ENCODE measurements at places on chromosomes 12 and 14. TPM values are rescaled to one million over a fixed set of nuclear protein-coding genes. Genes with fewer than 3 reads are reported as not detected.

The VDR gene
- polyA plus RNA-seq = not detected

The MMP19 gene
- polyA plus RNA-seq = not detected

The PGF gene
- polyA plus RNA-seq = not detected

DNA sequence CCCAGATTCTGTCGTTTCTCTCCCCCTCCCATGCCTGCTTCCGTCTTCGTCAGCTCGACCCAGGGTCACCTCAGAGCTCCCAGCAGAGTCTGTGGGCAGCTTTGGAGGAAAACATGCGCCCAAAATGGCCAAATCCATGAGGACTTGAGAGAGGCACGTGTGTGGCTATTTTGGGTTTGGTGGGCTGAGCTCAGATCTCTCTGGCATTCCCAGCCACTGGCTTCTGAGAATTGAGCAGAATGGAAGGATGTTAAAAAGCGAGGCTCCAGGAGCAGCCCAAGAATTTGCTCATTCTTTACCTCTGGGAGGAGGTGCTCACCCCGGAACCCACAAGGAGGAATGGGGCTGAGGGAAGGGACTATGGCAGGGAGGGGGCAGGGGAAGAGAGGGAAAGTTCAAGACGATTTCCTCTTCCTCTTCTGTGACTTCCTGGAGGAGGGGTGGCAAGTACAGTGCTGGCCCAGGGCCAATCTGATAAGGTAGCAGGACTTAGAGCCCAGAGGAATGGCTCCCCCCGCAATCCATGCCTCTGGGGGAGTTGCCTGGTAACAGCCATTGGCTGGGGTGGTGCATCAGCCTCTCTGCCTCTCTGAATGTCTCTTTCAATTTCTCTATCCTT lies 20.1 kb downstream of the TSPAN9 start:
- no peak for DNase-seq

DNA sequence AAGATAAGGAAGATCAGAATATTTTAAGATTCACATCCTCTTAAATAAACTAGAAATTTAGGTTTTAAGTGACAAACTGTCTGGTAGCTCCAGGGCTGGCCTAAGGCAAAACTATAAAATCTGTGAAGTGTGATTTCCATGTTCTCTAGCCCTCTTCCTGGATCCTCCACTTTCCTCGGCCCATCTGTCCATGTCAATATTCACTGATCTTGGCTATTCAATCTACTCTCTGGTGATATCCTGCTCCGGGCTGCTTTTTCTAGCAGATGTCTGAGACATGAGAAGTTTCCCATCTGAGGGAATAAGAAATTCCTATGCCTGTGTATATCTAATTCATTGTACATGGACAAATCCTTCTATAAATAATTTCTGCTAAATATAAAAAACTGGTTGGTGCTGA lies 500.4 kb downstream of the GALC start:
- no peak for DNase-seq

DNA sequence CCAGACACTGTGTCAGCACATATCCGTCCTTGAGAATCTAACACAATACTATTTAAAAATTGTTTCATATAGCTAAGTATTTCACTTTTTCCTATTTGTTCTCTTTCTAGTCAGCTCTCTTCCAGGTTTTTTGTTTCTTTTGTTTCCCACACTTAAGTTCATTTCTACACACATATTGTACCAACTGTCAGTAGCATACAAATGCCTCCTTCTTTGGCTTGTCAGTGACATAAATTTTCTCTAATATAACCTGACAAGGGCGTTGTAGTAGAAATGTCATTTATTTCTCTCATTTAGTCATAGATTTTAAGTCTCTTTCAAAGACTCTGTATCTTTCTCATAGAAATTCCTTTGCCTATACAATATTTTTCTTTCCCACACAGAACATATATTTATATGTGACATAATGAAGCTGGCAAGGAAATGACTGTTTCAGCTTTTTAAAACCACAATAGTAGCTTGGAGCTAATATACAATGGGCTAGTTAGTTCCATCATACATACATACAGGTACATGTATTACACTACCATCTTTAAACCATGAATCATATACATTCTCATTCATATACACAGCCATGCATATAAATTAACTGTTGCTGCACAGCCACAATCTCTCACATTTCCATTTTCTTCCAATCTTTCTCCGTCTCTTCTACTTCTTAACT lies 42.3 kb upstream of the EPS8 start:
- DNase-seq = no peak

DNA sequence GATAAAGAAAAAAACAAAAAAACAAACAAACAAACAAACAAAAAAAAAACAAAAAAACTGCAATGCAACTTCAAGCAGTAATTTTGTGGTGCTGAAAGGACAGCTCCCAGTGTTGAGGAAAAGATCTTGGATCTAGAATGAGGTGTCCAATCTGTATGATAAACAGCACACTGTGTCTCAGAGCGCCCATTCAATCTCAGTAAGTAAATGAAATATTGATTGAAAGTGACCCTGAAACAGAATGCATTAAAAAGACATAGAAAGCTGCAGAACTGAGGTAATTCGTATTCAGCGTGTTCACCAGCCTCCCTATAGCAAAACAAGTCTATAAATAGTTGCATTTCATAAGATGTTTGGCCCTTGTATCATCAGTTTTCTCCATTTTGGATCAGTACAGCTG lies 153.0 kb downstream of the NOVA1 start:
- no peak for DNase-seq

DNA sequence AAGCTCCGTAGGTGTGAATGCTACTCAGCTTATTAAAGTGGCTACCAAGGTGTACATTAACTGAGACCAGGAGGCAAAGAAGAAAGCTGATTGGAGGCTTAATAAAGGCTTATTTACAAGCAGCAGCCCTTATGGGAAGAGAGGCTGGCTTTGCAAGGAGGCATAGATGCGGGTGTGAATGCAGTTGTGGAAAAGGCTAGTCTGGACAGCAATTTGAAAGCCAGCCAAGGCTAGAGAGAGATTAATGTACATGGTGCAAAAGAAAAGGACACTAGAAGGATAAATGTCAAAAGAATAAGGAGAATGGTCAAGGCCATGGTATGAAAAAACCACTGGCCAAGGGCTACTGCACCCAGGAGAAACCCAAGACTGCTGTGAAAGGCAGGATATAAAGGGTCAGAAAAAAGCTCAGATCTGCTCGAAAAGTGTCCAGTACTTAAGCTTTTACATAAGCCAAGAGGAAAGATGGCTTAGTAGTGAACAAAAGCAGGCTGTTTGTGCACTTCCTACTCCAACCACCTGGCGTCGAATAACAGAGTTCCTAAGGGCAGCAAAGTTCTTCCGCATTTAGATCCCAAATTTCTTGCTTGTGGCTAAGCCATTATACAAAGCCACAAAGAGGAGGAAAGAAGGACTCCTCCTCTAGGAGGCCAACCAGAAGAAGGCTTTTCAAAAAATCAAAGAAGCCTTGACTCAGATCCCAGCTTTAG lies 24.0 kb downstream of the KLRK1 start:
- DNase-seq = no peak

The NFKBIA gene
- 198 TPM for polyA plus RNA-seq

DNA sequence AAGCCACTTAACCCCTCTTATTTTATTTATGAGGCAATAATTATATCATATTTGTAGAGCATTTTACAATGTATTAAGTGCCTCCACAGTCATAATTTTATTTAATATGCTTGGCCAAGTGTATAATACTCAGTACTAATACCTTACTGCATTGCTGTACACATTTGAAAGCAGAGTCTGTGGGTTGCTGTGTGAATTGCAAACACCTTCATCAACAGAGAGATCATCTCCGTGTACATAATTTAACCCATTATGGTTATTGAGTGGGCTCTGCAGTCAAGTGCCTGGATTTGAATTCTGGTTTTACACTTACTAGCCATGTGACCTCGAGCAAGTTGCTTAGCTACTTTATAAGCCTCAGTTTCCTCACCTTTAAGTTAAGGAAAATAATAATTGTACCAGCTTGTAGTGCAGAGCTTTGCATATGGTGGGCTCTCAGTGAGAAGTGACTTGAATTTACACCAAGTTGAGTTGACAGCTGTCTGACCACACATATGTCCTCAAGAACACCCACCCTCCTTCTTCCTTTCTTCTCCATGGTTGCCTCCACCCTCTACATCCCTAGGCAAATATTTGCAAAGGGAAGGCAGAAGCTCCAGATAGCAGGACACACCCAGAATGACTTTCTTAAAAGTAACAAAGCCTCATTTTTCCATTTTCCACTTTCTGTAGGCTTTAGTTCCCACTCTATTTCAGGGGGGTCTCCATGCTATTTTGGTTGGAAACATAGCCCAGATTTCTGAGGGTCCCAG lies 12.3 kb downstream of the CRACR2A start:
- no peak for DNase-seq

- no peak for DNase-seq
Measured at GRCh38 chr12:29682088-29682487, 101.7 kb downstream of the TMTC1 start.

- DNase-seq = no peak
Measured at GRCh38 chr14:32078023-32078857, 1.1 kb downstream of the ARHGAP5 start.

DNA sequence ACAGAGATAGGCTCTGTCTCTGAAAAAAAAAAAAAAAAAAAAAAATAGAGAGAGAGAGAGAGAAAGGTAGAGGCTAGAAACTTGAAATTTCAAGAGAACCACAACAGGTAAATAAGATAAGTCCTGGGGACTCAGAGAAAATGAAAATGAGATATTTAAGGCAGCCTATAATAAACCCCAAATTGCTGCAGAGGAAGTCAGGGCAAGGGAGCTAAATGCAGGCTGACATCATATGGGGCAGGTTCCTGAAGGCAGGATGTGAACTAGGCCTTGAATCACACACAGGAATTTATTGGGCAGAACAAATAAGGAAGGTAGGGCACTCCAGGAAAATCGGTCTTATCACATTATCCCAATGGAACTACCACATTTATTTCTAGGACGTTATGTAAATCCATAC lies 54.9 kb upstream of the NUDT4 start:
- DNase-seq = no peak

GRCh38 chr12:112017041-112017440 lies 3.8 kb downstream of the ERP29 start:
- DNase-seq = no peak

DNA sequence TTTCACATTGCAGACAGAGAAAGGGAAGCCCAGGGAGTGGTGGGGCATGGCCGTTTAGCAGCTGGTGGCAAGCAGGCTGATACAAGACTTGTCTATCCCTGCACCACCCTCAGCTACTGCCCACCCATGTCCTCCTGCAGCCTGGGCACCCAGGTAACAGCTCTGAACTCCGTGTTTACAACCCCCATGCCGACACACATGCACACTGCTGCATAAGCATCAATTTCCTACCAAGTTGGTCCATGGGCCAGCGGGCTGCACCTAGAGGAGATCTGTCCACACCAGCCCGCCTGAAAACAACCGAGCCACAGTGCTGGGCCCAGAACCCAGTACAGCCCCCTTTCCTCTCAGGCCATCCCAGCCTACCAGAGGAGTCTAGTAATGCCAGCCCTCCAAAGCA lies 75.9 kb upstream of the C14orf180 start:
- no peak for DNase-seq

The ASCL1 gene
- polyA plus RNA-seq = not detected

The ACOT2 gene
- 26.9 TPM for polyA plus RNA-seq

DNA sequence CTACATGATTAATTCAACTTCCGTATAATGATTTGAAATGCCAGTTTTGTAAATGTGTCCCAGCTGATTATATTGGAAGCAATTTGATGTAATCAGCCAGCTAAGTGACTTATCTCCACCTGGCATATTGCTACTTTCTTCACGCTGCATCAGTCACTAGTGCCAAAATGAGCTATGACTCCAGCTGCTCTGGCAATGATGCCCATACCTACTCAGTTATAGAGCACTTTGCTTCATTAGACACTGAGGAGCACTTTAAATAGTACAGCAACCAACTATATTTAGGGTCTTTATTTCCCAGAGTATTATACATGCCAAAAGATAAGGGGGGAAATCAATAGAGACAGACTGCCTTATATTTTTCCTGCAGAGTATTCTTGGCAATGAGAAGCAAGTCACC lies 67.9 kb upstream of the LIN7A start:
- DNase-seq = no peak

DNA sequence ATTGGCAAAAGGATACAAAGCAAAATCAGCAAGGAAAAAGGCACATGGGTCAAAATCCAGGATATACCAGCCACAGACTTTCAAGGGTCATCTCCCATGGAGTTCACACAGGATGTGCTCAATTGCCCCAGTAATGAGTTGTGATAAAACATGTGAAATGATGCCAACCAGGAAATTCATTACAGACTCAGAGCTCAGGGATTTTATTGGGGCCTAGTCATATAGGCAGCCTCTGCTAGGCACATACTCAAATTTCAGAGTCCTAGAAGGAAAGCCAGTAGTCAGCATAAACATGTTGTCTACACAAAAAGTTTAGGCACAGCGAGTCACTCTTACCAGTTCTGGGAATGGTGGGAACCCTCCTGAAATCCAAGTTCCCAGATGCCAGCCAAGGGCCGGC lies 64.4 kb upstream of the OSBPL8 start:
- no peak for DNase-seq

DNA sequence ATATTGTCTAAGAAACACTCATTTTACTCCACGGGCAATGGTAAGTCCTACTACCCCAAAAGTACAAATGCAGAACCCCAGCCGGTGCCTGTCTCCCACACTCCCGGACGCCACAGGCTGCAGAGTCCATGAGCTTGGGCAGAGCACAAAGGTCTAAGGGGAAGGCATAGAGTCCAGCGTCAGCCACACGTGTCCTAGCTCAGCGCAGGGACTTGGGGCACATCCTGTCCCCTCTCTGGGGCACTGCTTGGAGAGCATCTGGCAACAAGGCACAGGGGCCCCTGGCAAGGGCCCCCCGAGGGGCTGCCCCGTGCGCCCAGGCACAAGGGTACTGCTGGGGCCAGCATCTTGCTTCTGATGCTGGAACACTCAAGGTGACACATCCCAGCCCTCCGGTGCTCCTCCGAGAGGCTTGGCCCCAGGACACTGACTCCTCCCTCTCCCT lies 58.4 kb downstream of the BCL11B start:
- no peak for DNase-seq

The ANG gene
- not detected for polyA plus RNA-seq

- no peak for DNase-seq
Measured at GRCh38 chr12:13503094-13503835, 306.7 kb downstream of the EMP1 start.

The TOMM20L gene
- not detected for polyA plus RNA-seq

GRCh38 chr12:24997970-24998582 lies 49.2 kb upstream of the BCAT1 start:
- DNase-seq = peak; percentile 4

The MUCL1 gene
- polyA plus RNA-seq = not detected

GRCh38 chr12:104721039-104721405 lies 237.1 kb downstream of the SLC41A2 start:
- no peak for DNase-seq

DNA sequence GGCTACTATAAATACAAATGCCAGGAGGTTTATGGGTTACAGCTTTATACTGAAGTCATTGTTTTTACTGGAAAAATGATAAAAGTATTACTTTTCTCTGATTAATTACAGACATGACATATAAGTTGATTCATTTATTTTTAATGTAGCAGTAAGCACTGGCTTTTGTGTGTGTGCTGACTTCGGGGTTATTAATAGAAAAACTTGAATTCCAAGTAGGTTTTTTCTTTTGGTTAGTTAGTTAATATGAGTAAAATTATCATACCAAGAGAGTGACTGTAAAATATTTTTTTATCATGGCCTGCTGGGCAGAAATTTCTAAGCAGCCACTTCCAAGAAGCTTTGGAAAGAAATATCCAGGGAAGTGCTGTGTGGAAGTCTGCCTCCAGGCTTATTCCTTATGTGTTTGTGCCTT lies 56.4 kb downstream of the IFT81 start:
- DNase-seq = no peak

GRCh38 chr12:130245251-130245650 lies 83.0 kb downstream of the FZD10 start:
- no peak for DNase-seq
